Dorsolateral prefrontal cortex (tissue), 122 donors: ENCODE measurements at places on chromosomes 7 and 10.

DNA sequence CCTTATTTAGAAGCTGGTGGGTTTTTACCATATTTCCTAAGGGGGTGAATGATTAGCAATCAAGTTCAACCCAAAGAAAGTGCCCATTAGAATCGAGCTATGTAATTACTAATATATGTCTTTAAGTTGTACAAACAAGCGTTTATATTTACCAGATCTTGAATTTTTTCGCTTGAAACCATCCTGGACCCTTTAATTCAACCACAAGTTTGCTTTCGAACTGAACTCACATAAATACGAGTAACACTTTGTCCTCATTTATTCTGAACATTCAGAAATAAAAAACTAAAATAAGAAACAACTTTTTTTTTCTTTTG lies 1.5 kb downstream of the SRI start:
- no peak for DNase-seq

GRCh38 chr10:70320751-70321150 lies 36.9 kb upstream of the NPFFR1 start:
- no peak for DNase-seq

DNA sequence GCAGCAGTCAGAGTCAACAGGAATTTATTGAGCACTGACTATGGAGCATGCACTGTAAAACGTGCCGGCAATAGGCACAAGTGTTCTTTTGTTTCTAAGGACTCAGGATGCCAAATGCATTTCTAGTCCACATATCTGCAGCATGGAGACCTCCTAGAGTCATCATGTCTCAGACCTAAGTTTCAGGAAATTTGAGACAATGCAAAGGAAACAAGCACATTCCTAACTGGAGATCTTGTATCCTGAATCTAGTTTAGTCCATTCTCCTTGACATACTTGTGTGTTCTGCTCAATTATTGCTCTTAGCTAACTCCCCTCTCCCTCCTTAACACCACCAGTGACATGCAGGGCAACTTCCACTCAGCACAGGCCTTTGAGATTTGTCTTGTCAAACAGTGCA lies 173.2 kb downstream of the ZNF438 start:
- DNase-seq: no peak

GRCh38 chr10:127698886-127699285 lies 38.1 kb upstream of the FOXI2 start:
- no peak for DNase-seq

DNA sequence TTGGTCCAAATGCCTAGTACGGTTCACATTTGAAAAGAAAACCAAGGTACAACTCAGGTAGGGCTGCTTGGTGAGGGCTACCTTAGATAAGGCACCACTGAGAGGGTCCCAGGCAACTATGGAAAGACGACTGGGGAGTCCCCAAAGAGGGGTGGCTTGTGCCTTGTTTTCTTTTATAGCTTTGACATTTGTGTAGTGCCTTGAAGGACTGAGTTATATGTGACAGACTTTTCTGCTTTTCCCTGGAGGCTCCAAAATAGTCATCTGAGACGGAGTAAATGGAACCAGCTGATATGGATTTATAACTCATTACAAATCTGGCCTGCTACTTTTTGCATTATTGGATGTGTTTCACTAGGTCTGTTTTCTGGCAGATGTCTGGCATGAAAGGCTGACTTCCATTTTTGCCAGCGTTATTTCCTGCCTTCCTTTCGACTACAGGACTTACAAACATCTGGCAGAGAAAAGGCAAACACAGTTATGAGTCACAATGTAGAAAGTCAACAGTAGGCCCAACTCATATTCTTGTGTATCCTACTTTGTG lies 88.2 kb upstream of the IMMP2L start:
- no peak for DNase-seq

- DNase-seq: no peak
Observed at GRCh38 chr7:154473360-154473759, 421.2 kb downstream of the DPP6 start.

DNA sequence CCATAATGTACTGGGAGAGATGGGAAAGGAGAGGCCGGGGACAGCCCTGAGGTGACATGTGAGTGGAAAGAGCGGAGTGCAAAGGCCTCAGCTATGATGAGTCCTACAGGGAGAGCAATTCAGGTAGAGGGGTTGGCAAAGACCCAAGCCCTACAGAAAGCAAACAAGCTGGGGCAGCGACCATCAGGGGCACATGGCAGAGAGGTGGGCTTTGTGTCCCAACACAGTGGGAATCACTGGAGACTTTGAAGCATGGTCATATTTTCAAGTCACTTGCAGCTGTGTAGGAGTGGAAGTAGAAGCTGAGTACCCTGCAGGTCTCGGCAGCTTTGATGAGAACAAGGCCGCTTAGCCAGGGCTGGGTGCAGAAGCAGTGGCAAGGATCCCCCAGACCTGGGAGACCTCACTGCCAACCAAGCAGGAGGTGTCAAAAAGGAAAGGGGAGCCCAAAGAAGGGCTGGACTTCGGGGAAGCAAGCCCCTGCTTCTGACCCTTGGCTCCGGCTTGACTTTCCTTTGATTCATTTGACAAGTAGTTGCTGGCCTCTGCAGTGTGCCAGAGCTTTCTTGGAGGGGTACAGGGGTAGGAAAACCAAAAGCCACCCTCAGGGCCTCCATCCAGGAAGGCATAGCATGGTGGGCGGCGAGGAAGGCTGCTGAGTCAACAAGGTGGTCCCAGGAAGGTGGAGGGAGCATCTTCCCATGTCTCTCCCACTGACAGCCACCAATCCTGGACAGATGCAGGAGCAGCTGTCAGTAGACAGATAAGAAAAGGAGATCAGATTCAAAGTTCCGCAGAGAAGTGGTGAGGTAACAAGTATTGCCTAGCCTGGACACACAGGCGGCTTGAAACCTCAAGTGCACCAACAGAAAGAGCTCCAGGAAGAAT lies 1.9 kb upstream of the PGAM2 start:
- peak; percentile 24 for DNase-seq

- DNase-seq: peak; percentile 85
Observed at GRCh38 chr7:143372070-143372469, 9.1 kb upstream of the ZYX start.

- DNase-seq: no peak
Observed at GRCh38 chr7:1607696-1608095, 37.9 kb upstream of the PSMG3 start.

- no peak for DNase-seq
Observed at GRCh38 chr10:124066126-124066700, 27.2 kb downstream of the CHST15 start.

- DNase-seq: no peak
Observed at GRCh38 chr10:71769279-71769823, 4.0 kb downstream of the VSIR start.

DNA sequence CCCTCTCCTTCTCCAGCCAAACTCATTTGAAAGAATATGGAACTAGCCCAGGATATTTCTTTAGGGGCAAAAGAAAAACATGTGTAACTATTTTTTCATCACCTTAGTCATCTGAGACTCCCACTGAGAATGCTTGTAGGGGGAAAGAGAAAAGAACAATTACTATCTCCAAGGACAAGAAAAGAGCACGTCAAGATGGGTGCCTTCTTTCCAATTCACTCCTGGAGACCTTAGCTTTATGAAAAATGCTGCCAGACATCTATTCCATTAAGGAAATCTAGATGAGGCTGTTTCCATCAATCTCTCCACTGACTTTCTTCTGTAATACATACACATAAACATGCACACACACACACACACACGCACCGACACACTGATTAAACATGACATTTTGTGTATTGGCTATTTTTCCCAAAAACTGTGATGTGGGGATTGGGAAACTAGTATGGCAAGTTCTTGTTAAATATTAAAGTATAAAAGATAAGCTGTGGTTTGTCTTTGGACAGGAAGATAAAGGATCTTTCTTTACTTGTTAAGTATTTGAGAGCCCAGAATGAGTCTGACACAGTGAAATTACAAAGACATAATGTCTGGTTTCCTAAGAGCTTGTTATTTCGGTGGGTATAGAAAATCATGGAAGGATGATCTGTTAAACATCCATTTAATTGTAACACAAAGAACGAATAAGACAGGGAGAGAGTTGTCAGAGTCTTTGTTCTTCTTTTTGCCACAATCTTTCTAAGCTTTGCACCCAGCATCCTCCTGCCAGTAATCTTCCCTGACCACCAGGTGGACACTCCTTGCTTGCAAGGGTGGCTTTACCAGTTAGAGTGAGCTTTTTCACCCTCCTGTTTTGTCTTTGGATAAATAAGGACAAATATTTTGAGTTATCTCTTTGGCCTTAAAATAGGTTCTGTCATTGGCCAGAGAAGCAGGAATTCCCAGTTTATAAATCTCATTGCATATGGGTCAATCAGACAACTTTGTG lies 177.3 kb upstream of the TMEM72 start:
- no peak for DNase-seq
